ENCODE measurements at places on chromosomes 7 and 10. TPM values are rescaled to one million over a fixed set of nuclear protein-coding genes. Genes with fewer than 3 reads are reported as not detected.

DNA sequence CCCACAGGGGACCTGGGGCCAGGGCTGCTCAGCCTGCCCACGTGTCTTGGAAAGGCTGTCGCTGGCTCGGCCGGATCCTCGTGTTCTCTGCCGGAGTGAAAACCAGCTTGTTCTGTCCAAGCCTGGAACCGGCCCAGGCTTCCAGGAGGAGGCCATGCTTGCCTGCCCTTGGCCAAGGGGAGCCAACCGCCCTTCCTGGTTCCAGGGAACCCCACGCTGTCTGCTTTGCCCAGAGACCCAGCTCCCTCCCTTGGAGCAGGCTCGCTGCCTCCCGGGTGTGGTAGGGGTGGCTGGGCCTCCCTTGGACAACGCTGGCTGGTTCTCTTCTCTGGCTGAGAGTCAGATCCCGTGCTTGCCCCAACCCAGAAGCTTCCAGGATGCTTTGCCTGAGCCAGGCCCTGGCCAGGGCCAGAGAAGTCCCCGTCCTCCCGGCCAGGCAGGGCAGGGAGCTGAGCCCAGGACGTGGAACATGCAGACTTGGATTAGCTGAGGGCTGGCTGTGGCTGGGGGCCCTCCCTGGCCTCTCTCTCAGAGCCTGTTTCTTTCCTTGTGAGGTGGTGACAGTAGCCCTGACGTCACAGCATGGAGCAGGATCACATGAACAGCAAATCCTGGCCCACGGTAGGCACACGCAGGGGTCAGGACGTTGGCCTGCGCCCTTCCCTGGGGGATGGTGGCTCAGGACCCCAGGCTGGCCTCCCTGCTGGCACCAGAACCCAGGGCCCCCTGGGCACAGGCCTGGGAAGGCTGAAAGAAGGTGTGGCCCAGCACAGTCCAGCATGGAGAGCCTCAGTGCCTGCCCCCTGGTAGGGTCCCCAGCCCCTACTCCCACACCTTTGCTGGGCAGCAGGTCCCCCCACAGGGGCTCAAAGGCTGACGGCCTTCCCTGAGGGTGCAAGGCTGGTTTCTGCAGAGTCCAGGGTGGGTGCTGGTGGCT, 67.5 kb downstream of the PWWP2B start:
- H3K27me3 ChIP-seq, result no peaks in the 10 kb centered on the region
- DNase-seq, result peak; percentile 98
- no peak overlapping the region for H3K4me3 ChIP-seq
- H3K36me3 ChIP-seq, result no peaks in the 10 kb centered on the region

DNA sequence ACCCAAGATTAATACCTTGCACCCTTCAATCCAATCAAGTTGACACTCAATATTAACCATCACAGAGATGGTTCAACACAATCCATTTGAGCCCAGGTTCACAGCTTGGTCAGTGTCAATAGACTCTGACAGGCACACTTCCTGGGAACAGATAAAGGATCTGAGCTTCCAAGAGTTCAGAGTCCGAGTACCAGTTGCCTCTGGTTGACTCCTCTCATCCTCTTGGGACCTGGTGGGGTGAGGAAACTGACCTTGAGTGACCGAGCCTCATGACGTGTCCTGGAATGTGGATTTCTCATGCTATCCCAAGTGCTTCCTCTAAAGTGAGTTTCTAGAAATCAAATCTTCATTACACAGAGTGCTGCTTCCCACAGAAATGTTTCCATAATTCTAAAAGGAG, 162.0 kb downstream of the CYP26A1 start:
- H3K27me3 ChIP-seq, result no peaks in the 10 kb centered on the region
- no peak for DNase-seq
- no peak overlapping the region for H3K4me3 ChIP-seq
- no peaks in the 10 kb centered on the region for H3K4me1 ChIP-seq
- H3K27ac ChIP-seq, result no peak overlapping the region

DNA sequence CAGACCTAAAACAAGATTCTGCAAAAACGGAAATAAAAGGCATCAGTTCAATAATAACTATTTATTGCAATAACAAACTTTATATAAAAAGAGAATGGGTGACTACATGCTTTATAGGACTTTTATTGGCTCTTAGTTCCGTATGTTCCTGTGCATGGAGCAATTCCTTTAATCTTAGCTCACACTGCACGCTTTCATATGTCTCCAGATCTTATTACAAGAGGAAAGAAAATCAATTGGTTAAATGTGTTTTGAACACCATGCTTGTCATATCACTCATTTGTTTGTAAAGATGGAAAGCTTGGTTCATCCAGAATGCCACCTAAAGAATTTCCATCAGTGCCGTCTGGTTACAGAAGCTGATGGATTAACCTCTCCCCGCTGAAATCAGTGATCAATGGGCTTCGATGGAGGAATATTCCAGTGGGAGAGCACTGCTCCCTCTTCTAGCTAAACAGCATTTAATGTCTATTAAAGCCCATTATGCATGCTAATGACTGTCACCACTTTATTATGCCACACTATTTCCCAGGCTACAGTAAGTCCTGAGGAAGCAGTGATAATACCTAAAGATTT, 210.3 kb downstream of the GLI3 start:
- no peak overlapping the region for H3K4me3 ChIP-seq
- no peak for DNase-seq
- H3K36me3 ChIP-seq, result peaks cover 17% of the 10 kb centered on the region
- H3K4me1 ChIP-seq, result no peaks in the 10 kb centered on the region
- no peak overlapping the region for H3K27ac ChIP-seq

- no peak for DNase-seq
- H3K4me1 ChIP-seq, result no peaks in the 10 kb centered on the region
- H3K4me3 ChIP-seq, result no peak overlapping the region
- H3K27me3 ChIP-seq, result no peaks in the 10 kb centered on the region
- no peaks in the 10 kb centered on the region for H3K36me3 ChIP-seq
Observed at GRCh38 chr10:85612378-85612775, 754.2 kb downstream of the GRID1 start.

GRCh38 chr10:132479603-132480221, 57.9 kb upstream of the INPP5A start:
- peak; percentile 64 for DNase-seq
- no peak overlapping the region for H3K4me3 ChIP-seq
- H3K36me3 ChIP-seq, result no peaks in the 10 kb centered on the region
- H3K27ac ChIP-seq, result no peak overlapping the region
- no peaks in the 10 kb centered on the region for H3K27me3 ChIP-seq
- H3K4me1 ChIP-seq, result no peaks in the 10 kb centered on the region

DNA sequence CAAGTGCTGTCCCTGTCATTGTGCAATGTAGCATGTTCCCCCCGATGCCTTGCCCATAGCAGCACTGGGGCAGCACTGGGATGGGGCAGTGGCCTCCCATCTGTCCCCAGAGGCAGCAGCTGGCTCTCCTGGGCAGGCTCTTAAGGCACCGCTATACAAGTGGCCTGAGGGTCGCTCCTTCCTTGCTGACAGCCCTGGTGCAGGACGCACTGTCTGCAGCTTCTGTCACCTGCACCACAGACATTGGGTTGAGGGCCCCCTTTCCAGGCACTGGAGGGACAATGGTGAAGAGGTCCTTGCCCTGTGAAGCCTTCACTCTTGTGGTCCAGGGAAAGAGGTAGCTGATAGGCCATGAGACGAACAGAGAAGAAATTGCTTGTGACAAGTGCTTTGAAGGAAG, 10.6 kb downstream of the CPSF4 start:
- H3K36me3 ChIP-seq, result peaks cover 39% of the 10 kb centered on the region
- no peaks in the 10 kb centered on the region for H3K27me3 ChIP-seq
- H3K4me1 ChIP-seq, result no peaks in the 10 kb centered on the region
- no peak overlapping the region for H3K27ac ChIP-seq
- H3K4me3 ChIP-seq, result no peak overlapping the region

DNA sequence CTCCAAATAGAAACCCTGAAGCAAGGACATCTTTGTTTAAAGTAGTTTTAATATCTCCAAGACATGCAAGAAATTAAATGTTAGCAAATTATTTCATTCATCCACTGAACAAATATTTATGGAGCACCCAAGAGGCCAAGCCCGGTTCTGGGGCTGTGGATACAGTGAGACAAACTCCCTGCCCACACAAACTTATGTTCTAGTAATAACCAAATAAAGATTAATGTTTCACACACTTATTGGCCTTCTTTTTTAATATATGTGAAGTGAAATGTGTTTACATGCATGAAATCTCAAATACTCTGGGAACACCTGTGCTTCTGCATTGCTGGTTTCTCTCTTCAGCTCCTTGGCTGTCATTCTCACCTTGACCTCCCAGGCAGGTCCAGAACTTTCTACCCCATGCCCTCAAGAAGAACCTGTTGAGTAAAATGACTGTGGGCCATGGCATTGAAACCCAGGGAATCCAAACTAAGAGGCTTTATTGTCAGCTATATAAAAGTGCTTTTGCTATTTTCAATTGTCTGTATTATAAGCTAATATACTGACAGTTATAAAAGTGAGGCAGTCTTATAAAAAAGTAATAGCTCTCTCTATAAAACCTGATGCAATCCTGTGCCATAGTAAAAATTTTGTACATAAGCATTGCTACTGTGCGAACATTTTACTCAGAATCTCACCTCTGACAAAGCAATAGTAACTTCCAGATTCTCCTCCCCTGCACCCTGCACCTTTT, 43.7 kb downstream of the SVIL start:
- no peaks in the 10 kb centered on the region for H3K27me3 ChIP-seq
- peaks cover 89% of the 10 kb centered on the region for H3K4me1 ChIP-seq
- no peak overlapping the region for H3K4me3 ChIP-seq

Gene LSM5
- total RNA-seq, result 19.4 TPM

Gene DNAJB6
- total RNA-seq, result 120 TPM

DNA sequence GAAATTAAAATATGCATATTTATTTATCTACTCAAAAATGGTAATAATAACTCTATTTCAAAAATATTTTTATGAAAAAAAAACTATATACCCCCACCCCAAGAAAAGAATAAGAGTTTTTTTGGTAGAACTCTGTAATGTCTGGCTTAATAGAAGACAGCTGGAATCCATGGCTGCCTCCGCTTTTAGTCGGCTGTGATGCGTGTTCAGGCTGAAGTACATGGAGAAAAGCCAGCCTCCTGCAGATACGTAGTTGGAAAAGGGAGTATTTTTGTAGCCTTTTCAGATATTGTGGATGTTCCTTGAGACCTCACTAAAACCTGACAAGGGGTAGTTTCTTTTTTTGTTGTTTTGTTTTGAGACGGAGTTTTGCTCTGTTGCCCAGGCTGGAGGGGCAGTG, 10.0 kb downstream of the FOXK1 start:
- H3K4me3 ChIP-seq, result no peak overlapping the region
- no peaks in the 10 kb centered on the region for H3K36me3 ChIP-seq
- no peaks in the 10 kb centered on the region for H3K27me3 ChIP-seq
- DNase-seq, result peak; percentile 80

DNA sequence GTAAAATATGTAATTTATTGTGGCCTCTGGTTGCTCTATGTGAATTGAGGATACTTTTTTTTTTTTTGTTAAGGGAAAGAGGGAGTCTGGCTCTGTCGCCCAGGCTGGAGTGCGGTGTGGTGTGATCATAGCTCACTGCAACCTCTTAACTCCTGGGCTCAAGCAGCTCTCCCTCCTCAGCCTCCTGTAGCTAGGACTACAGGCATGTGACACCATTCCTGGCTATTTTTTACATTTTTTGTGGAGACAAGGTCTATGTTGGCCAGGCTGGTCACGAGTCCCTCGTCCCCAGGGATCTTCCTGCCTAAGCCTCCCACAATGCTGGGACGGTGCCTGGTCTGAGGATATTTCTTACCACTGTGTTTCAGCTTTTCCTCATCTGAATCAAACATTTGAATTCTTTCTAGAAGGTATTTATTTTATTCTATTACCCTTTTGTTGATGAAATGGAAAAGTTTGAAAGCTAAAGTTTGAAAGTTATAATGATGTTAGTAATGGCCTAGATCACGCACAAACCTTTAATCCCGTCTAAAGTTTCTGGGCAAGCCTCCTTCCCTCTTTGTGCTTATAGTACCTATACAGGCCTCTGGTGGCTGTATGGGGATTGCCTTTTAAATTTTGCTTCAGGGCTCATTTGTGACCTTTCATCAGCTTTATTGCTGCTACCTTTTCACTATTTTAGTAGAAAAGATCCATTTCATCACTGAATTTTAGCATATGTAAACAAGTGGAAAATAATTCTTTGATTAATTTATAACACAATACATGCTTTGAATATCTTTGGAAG, 2.0 kb downstream of the IFRD1 start:
- peak overlapping the region; percentile 99 for H3K4me3 ChIP-seq
- H3K27me3 ChIP-seq, result no peaks in the 10 kb centered on the region
- H3K4me1 ChIP-seq, result peaks cover 35% of the 10 kb centered on the region
- peaks cover 6% of the 10 kb centered on the region for H3K36me3 ChIP-seq
- peak overlapping the region; percentile 100 for H3K27ac ChIP-seq

Gene BTBD16
- total RNA-seq, result not detected

DNA sequence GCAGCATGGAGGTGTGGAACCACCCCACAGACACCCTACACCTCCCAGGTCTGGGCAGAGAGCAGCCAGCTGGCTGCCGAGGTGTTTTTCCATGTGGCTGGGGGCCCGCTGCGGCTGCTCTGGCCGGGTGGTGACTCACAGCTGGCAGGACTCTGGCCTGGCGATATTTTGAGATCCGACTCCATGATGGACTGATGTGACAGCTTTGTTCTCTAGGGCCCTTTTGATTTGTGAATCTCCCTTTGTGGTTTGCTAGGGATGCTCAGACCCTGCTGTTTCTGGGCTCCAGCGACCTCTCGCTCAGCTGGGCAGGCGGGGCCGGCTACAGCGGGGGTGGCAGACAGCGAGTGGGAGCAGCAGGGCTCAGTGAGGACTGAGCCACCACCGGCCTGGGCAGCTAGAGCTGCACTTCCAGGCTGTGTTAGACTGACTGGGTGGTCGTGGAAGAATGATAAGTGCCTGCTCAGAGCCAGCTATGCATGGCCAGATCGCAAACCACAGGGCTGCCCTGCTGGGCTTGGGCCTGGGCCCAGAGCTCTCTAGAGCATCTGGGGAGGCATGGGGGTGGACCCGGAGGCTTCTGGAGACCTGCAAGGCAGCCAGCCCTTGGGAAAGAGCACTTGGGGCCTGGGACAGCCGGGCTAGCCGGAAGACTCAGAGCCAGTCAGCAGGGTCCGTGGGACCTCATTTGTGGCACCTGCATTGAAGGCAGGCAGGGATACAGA, 46.2 kb upstream of the GDF10 start:
- no peaks in the 10 kb centered on the region for H3K36me3 ChIP-seq
- no peak overlapping the region for H3K4me3 ChIP-seq
- DNase-seq, result peak; percentile 58
- H3K4me1 ChIP-seq, result no peaks in the 10 kb centered on the region
- H3K27ac ChIP-seq, result no peak overlapping the region
- H3K27me3 ChIP-seq, result peaks cover 1% of the 10 kb centered on the region

GRCh38 chr7:136884492-136884891, 16.0 kb downstream of the CHRM2 start:
- no peaks in the 10 kb centered on the region for H3K27me3 ChIP-seq
- no peak overlapping the region for H3K4me3 ChIP-seq
- H3K36me3 ChIP-seq, result no peaks in the 10 kb centered on the region
